Activated CD4-positive, alpha-beta memory T cell treated with anti-CD3 and anti-CD28 coated beads, Interleukin-2, amount 10 ng/mL, durations not matched to agents 7 days and 5 days (primary cell): ENCODE measurements at places on chromosomes 2 and 18. TPM values are rescaled to one million over a fixed set of nuclear protein-coding genes. Genes with fewer than 3 reads are reported as not detected.
A peak's percentile ranks its signal among the peaks of the same experiment; 100 is the strongest.

The AP1S3 gene
- total RNA-seq = 6.4 TPM

The M1AP gene
- not detected for total RNA-seq

The VSNL1 gene
- not detected for total RNA-seq

The MEP1B gene
- not detected for total RNA-seq

The CFAP221 gene
- not detected for total RNA-seq

The MC4R gene
- not detected for total RNA-seq

The ABCG8 gene
- total RNA-seq = not detected

The SPHKAP gene
- total RNA-seq = not detected

The QPCT gene
- not detected for total RNA-seq

The EFR3B gene
- not detected for total RNA-seq

- peaks cover 10% of the 10 kb centered on the region for H3K4me1 ChIP-seq
- peaks cover 32% of the 10 kb centered on the region for H3K27me3 ChIP-seq
- H3K27ac ChIP-seq = no peak within 1 kb of the TSS
- no peak within 1 kb of the TSS for H3K4me3 ChIP-seq
These were observed at the start of gene AFF3 for GRCh38 chr2:100142393-100142792. Gene AFF3, minus strand, starts transcription at chr2:100142590. Its CDS starts 38,136 bp downstream, at chr2:100104454.

DNA sequence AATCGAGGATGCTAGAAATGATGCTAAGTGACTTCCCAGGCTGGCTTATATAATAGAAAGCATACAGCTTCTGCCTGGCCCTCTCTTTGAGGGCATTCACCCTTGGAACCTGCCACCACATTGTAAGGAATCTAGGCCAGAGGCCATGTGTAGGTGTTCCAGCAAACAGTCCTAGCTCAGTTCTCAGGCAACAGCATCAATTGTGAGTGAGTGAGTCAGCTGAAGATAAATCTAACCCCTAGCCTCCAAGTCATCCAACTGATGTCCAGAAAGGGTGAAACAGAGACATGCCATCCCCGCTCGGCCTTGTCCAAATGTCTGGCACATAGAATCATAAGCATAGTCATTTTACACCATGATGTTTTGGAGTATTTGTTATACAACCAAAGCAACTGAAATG is 324.3 kb upstream of the KLHL14 start:
- H3K27ac ChIP-seq = no peak overlapping the region
- no peaks in the 10 kb centered on the region for H3K27me3 ChIP-seq
- no peak overlapping the region for H3K4me3 ChIP-seq
- no peaks in the 10 kb centered on the region for H3K36me3 ChIP-seq
- DNase-seq = no peak

GRCh38 chr2:67776276-67776675 is 286.5 kb downstream of the C1D start:
- no peak for DNase-seq
- H3K27ac ChIP-seq = no peak overlapping the region
- H3K27me3 ChIP-seq = no peaks in the 10 kb centered on the region
- no peaks in the 10 kb centered on the region for H3K4me1 ChIP-seq
- H3K4me3 ChIP-seq = no peak overlapping the region
- H3K36me3 ChIP-seq = no peaks in the 10 kb centered on the region

GRCh38 chr2:72815655-72816278 is 10.1 kb downstream of the EXOC6B start:
- peaks cover 7% of the 10 kb centered on the region for H3K4me1 ChIP-seq
- H3K36me3 ChIP-seq = no peaks in the 10 kb centered on the region
- H3K27ac ChIP-seq = no peak overlapping the region
- H3K4me3 ChIP-seq = no peak overlapping the region

GRCh38 chr2:69645031-69645431 is 1.5 kb upstream of the AAK1 start:
- H3K4me1 ChIP-seq = peaks cover 52% of the 10 kb centered on the region
- H3K27me3 ChIP-seq = no peaks in the 10 kb centered on the region
- H3K27ac ChIP-seq = peak overlapping the region; percentile 99
- peaks cover 28% of the 10 kb centered on the region for H3K36me3 ChIP-seq
- H3K4me3 ChIP-seq = peak overlapping the region; percentile 88
- peak; percentile 50 for DNase-seq

- H3K27me3 ChIP-seq = no peaks in the 10 kb centered on the region
- H3K36me3 ChIP-seq = peaks cover 19% of the 10 kb centered on the region
- H3K4me3 ChIP-seq = no peak overlapping the region
- DNase-seq = no peak
- H3K27ac ChIP-seq = no peak overlapping the region
These were observed 28.0 kb upstream of the KCMF1 start for GRCh38 chr2:84942964-84943421.

DNA sequence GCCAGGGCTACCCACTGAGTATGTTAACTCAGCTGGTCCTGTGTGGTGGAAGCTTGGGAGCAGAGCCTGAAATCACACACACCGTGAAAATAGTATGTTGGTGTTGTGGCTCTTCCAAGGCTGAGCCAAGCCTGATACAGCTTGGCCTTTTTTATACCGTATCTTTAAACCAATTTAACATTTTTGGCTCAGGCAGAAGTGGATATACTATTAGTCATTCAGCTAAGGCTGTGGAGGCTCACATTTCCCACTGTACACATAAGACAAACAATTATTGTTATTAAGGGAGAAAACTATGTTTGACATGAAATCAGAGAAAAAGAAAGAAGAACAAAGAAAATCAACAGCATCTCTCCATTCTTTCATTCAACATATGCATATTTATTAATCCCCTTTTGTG is 159.0 kb downstream of the BCL11A start:
- H3K4me3 ChIP-seq = no peak overlapping the region
- peaks cover 5% of the 10 kb centered on the region for H3K27me3 ChIP-seq
- H3K36me3 ChIP-seq = no peaks in the 10 kb centered on the region
- H3K4me1 ChIP-seq = no peaks in the 10 kb centered on the region

DNA sequence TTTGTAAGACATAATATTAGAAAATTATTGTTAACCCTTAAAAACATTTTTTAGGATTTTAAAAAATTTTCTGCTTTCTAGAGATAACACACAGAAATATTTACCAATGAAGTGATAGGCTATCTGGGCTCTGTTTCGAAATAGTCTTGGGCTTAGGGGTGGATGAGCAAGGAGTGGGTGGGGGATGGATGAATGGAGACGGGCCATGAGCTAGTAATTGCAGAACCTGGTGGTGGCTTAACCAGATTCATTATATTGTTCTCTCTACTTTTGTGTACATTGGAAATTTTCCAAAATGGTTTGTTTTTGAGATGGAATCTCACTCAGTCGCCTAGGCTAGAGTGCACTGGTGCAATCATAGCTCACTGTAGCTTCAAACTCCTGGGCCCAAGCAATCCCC is 89.6 kb downstream of the TCF7L1 start:
- peaks cover 35% of the 10 kb centered on the region for H3K27me3 ChIP-seq
- no peaks in the 10 kb centered on the region for H3K36me3 ChIP-seq
- no peak overlapping the region for H3K27ac ChIP-seq
- no peak overlapping the region for H3K4me3 ChIP-seq

DNA sequence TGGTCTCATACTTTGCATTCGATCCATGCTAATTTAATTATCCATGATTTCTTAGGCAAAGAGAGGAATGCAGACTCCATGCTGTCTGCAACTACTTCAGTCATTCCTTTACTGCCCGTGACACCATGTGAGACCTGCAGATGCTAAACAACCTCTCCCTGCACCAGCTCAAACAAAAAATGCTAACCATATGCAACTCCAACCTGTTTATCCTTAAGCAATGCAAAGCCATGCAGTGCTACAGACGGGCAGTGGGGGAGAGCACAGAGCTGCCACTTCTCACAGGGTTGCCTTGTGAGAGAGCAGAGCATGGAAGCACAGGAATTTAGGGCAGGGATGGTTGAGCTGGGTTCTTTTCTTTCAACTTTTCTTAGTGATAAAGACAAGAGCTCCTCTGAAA is 74.9 kb upstream of the KLHL14 start:
- H3K27me3 ChIP-seq = no peaks in the 10 kb centered on the region
- H3K27ac ChIP-seq = no peak overlapping the region
- no peak overlapping the region for H3K4me3 ChIP-seq
- no peak for DNase-seq
- no peaks in the 10 kb centered on the region for H3K36me3 ChIP-seq
- H3K4me1 ChIP-seq = no peaks in the 10 kb centered on the region

DNA sequence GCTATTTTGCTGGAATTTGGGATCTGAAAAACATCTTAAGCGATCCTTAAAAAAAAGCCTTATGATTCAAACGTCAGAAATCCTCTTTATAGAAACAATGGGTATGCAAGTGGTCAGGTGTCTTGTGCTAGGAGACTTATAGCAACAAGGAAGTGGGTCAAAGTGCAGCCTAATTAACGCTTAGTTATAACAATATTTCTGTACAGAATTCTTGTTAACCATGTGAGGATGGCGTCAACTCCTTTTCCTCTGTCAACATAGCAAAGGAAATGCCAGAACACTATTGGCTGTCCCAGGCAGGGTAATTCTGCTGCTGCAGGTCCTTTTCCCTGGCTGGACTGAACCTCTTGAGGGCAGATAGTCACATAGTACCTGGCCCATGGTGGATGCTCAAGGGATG is 189.4 kb downstream of the MSH2 start:
- no peak for DNase-seq
- H3K27ac ChIP-seq = no peak overlapping the region
- no peak overlapping the region for H3K4me3 ChIP-seq
- H3K4me1 ChIP-seq = no peaks in the 10 kb centered on the region
- peaks cover 9% of the 10 kb centered on the region for H3K27me3 ChIP-seq

- no peak overlapping the region for H3K27ac ChIP-seq
- no peaks in the 10 kb centered on the region for H3K27me3 ChIP-seq
- no peaks in the 10 kb centered on the region for H3K36me3 ChIP-seq
- no peak for DNase-seq
These were observed 346.1 kb downstream of the CYP26B1 start for GRCh38 chr2:71801556-71801955.

- H3K4me3 ChIP-seq = no peak overlapping the region
- H3K36me3 ChIP-seq = peaks cover 65% of the 10 kb centered on the region
- DNase-seq = no peak
- H3K4me1 ChIP-seq = peaks cover 76% of the 10 kb centered on the region
- H3K27me3 ChIP-seq = peaks cover 16% of the 10 kb centered on the region
These were observed 1.8 kb downstream of the IL18RAP start for GRCh38 chr2:102424754-102425153.

DNA sequence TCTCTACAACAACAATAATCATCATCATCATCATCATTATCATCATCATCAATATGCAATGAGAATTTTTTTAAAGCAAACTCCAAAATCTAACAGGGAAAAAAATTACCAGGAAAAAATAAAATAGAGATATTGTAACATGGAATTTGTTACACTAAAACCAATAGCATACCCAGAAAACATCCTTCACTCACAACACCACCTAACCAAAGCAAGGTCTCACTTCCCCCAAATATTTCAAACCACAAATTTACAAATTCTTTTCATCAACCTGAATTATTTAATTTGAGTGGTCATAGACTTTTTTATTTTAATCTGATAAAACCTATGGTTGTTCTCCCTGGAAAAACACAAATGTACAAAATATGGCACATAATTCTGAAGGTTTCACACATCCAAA is 11.2 kb downstream of the ITSN2 start:
- H3K27me3 ChIP-seq = no peaks in the 10 kb centered on the region
- H3K27ac ChIP-seq = no peak overlapping the region
- H3K4me3 ChIP-seq = no peak overlapping the region
- no peaks in the 10 kb centered on the region for H3K36me3 ChIP-seq

DNA sequence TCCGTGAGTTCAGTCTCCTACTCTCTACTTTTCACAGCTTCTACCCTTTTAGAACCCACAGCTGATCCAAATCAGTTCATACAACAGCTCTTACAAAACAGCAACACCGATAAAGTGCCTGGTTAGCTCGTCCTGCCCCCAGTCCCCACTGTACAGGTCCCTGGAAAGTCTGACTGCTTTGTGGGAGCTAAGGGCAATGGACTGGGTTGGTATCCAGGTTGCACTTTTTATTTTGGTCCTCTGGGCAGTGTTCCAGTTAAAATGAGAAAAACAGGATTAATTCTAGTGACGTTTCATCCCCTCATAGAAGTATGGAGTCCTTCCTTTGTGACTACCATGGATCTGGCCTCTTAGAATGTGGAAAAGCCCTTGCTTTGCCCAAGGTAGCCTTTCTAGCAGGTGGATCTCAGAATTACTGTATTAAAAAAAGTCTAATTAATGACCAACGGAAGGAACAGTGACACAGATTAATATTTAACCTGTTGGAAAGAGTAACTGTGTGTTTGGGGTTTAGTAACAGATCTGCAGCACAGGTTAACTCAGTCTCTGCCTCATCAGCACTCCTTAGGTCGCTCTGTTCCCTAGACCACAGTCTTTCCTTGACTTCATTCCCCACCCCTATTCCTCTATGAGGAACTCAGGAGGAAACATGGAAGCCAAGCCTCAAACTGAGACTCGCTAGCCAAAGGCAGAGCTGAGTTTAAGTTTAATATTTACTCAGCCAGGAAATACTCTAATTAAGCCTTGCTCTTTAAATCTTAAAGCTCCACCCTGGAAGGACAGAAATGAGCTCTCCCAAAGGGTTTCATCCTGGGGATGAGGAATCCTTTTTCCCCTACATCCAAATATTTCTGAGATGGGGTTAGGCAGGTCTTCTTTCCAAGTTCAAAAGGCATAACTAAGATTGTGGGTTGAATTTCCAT is 52.8 kb upstream of the ITGA6 start:
- no peaks in the 10 kb centered on the region for H3K4me1 ChIP-seq
- peaks cover 11% of the 10 kb centered on the region for H3K27me3 ChIP-seq
- no peak overlapping the region for H3K27ac ChIP-seq

GRCh38 chr2:74702001-74702715 is 48.1 kb downstream of the SEMA4F start:
- no peak overlapping the region for H3K27ac ChIP-seq
- no peaks in the 10 kb centered on the region for H3K36me3 ChIP-seq
- no peak for DNase-seq
- H3K4me3 ChIP-seq = no peak overlapping the region

DNA sequence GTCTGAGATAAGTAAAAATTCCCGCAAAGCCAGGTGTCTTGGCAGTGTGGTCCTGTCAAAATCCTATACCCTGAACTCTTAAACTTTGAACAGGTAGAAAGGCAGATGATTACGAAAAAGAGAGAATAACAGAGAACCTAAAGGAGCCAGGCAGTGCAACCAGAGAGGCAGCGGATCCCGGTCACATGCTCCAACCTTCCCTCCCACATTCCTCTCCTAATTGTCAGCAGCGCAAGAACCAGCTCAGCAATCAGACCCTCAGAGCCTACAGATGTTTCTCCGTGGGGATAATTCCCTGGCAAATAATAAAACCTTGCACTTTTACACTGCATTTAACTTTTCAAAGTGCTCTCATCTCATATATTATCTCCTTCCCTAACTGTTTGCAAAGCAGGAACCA is 124.8 kb downstream of the EPHA4 start:
- H3K4me3 ChIP-seq = no peak overlapping the region
- no peak for DNase-seq
- H3K27me3 ChIP-seq = no peaks in the 10 kb centered on the region
- H3K27ac ChIP-seq = no peak overlapping the region

- no peaks in the 10 kb centered on the region for H3K4me1 ChIP-seq
- H3K27ac ChIP-seq = no peak overlapping the region
These were observed 352.6 kb upstream of the CWC22 start for GRCh38 chr2:180359522-180360282.

DNA sequence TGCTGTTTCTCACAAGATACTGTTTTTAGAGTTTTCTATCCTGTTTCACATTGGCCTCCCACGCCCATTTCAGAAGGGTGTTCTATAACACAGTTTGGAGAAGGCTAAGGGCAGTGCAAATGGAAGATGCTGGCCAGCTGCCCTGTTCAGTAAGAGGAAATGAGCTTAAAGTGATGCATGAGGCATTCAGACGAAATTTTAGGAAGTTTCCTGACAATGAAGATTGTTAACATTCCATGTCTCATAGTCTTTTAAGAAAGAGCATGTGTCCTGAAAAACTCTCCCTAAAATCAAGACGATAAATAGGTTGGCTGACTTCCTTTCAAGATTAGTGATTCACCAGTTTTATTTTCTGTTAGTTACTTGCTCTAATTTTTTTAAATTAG is 484.2 kb upstream of the NRP2 start:
- no peak overlapping the region for H3K27ac ChIP-seq
- no peaks in the 10 kb centered on the region for H3K4me1 ChIP-seq
- no peak for DNase-seq
- H3K4me3 ChIP-seq = no peak overlapping the region
- no peaks in the 10 kb centered on the region for H3K36me3 ChIP-seq
